ENCODE measurements at places on chromosomes 5 and 9.

DNA sequence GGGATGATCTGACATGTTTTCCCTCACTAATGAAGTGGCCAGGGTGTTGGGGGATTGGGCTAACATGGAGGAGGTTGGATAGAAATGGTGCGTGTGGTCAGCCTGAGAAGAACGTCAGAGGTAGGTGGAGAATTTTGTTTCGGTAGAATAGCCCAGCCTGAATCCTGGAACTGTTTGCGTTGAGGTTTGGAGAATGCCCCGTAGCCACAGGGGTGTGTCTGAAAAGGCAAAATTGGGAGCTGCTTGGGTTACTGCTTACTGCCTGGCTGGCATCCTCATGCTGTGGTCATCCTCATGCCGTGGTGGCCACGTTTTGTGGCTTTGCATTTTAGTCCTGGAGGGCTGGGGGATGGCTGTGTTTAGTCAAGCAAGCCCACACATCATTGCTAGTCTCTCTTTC is 236.9 kb downstream of the GOLPH3 start:
- no peak for DNase-seq

- no peak for DNase-seq
These were observed 7.0 kb downstream of the F2RL2 start for GRCh38 chr5:76616206-76616605.

- DNase-seq: no peak
These were observed 339.8 kb downstream of the AGTPBP1 start for GRCh38 chr9:85401998-85402397.

DNA sequence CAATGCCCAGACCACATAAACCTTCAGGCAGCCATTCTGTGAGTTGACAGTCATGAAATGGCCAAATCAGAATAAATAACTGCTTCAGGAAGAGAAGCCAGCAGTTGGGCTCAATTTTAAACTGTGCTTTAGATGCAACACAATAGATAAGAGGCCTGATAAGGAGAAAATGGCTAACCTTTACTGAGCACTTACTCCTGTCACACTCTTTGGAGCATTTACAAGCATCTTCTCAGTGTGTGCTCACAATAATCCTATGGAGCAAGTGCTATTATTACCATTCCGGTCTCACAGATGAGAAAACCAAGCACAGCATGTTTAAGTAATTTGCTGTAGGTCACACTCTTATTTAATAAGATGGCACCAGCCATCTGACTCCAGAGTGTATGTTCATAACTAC is 11.5 kb upstream of the SH3RF2 start:
- no peak for DNase-seq

DNA sequence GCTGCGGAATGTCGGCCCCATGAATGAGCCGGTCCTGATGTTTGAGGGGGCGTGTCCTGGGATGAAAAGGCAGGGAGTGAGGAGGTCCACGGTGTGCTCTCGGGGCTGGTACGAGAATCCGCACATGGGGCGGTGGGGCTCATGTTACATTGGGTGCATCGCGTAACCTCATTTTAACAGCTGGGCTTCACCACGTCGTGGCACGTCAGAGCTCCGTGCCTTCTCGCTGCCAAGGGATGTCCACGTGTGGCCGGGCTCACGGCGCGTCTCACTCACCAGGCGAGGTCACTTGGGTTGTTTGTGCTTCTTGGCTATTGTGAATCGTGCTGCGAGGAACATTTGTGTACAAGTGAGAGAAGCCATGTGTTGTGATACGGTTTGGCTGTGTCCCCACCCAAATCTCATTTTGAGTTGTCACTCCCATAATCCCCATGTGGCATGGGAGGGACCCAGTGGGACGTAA is 29.1 kb upstream of the IRX4 start:
- no peak for DNase-seq

DNA sequence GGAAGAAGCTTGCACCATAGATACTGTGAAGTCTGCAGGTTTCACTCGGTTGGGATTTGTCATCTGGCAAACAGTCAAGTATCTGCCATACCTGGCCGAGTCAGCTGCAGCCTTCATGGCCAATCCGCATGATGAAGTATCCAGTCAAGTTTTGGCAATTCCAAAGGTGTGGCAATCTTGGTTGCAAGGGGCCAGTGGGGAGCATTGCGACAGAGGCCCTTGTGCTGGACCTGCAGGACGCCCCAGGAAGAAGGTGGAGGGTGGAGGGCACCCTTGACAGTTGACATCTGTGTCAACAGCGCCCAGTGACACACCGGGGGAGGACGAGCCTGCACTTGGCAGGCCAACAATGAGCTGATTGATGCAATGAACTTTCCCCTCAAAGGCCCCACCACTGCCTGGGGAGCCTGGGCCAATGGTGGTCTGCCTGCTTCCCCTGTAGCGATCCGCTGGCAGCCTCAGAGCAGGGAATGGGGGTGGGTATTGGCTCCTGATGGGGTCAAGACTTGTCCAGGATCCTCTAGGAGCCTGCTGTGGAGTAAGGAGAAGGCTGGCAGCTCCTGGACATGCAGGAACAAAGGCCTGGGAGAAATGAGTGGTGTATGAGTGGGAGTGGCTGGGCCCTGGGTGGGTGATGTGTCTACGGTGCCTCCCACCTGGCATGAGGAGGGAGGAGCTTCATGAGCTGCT is 122.8 kb upstream of the PITX1 start:
- no peak for DNase-seq

GRCh38 chr9:131724683-131725082 is 15.2 kb downstream of the RAPGEF1 start:
- DNase-seq: no peak

GRCh38 chr5:17785774-17786173 is 151.5 kb downstream of the TAF11L14 start:
- DNase-seq: no peak

DNA sequence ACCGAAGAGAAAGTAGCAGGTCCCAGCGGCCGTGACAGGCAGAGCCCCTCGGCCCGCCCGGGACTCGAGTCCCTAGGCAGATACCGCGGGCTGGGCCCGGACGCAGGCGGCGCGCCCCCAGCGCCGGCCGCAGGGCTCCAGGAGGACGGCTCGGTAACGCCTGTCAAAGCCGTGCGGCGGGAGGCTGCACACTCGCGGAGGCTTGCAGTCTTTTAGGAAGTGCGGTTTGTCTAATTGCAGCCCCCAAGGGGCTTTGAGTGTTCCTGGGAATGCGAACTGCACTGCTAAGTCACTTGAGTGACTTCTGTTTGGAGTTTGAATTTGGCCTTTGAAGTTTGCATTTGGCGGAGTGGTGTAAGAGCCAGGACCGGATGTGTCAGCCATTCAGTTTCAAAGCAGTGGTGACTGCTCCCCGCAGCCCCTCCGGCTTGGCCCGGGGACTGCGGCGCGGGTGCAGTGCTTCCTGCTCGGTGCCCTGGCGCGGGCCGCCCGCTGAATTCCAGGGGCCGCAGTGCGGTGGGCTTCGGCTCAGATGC is 1.3 kb downstream of the MAP3K1 start:
- DNase-seq: peak; percentile 72

DNA sequence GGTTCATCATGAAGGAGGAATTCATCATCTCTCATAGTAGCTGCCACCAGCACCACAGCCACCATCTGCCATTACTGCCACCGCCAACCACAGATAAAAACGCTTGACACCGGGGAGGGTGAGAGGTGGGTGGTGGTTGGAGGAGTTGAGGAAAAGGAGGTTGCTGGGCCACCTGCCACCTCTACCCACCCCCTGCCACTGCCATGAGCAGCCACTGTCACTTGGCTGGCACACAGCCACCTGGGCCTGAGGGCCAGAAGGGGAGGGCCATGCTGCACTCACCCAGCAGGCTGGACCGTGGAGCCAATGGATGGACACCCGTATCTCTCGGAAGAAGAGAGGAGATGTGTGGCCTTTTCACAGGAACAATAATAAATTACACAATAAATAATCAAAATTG is 31.3 kb upstream of the SLC36A2 start:
- no peak for DNase-seq

- DNase-seq: no peak
These were observed 133.8 kb downstream of the ARHGEF28 start for GRCh38 chr5:73759771-73760170.

- DNase-seq: no peak
These were observed 431 bp downstream of the FASTKD3 start for GRCh38 chr5:7868427-7868772.

DNA sequence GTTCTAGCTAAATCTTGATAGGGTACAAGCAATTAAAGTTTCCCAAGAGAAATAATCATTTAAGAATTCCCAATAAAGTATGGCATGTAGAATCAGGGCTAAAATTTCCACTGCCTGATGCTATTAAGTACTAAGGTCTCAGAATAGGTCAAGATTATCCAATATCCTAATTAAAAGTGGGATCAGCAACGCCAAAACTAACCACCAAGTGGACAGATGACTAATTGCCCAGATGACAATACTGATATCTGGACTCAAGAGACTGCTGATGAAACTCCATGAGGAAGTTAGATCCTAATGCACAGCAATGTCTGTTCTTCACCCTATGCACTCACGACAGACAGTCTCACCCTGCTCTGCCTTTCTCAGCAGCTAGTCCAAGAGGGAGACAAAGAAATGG is 14.3 kb downstream of the DEPDC1B start:
- no peak for DNase-seq

GRCh38 chr9:123996731-123997421 is 14.7 kb upstream of the LHX2 start:
- peak; percentile 70 for DNase-seq

DNA sequence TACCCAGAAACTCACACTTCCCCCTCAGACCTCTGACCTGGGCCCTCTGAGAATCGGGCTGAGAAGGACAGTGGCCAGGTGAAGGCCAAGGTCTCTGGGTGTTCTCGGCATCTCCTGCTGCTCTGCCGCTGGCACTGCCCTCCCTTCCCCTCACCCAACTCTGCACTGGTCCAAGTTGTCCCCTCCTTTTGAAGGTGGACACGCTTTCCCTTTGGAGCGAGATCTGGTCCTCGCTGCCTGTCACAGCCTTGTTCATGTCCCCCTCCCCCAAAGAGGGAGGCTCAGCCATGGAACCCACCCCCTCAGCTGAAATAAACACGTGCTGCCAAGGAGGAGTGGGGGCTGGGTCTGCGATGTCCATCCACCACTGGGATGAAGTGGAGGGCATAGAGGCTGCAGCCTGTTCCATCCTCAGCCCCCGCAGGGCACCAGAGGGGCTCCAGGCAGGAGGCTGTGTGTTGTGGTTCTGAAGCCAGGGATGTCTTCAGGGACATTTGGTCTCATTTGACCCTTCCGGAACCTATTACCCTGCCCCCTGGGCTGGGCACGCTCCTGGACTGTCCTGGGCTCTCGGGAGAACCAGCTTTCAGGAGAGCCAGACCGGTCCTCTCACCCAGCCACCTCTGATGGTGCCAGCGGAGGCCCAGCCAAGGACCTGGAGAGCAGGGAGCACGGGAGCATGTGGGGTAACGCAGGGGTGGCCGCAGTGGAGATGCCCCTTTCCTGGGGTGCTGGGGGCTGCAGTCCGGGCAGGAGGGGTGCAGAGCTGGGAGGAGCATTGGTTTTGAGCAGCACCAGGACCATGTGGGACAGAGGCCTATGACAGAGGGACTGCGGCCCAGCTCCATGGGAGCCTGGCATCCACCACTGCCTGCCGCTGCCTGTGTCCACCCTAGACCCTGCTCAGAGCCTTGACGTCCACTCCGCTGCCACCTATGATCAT is 4.7 kb upstream of the LCN2 start:
- no peak for DNase-seq

DNA sequence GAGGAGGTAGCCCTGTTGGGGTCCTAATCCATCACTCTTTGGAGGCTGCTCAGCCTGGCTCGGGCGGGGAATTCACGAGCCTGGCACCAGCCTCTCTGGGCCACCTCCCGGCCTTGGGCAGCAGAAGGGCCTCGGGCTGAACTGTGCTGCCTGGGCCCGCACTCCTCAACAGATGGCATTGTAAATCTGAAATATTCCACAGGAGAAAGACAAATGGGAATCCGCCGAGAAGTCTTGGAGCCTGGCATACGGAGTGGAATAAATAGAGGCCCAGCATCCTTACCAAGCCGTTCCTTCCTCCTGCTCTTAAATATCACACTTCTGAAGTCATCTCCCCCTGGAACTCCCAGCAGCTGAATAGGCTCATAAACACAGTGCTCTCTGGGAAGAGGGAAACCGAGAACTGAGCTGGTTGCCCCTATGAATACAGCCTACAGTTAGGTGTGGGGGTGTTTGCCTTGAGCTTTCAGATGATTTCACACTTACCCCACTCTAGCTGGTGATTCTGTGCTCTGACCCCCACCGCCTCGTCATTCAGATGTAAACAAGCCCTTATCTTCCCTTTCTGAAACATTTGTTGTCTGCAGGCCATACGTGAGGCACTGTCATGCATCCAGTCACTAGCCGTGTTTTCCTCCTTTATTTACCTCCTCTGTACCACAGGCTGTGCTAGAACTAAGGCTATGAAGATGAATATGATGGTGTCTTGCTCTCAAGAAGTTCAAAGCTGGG is 455.0 kb upstream of the CLINT1 start:
- no peak for DNase-seq

DNA sequence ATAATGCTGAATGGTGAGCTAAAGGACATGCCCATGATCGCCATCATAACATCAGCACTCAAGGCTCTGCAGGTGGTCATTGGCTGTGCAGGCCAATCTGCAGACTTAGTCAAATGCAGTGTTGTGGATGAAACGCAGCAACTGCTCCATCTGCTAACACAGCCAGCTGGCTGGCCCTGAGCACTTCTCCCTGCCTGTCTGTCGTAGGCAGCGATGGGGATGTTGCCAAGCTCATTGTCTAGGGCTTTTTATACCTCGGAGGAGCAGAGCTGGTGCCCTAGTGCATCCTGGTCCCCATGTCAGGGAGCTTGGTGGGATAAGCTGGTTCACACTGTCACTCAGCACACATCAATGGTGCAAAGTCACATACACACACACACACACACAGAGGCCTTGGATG is 189.4 kb downstream of the TENT4A start:
- DNase-seq: no peak

- no peak for DNase-seq
These were observed 32.2 kb downstream of the LNPEP start for GRCh38 chr5:96968074-96968473.

DNA sequence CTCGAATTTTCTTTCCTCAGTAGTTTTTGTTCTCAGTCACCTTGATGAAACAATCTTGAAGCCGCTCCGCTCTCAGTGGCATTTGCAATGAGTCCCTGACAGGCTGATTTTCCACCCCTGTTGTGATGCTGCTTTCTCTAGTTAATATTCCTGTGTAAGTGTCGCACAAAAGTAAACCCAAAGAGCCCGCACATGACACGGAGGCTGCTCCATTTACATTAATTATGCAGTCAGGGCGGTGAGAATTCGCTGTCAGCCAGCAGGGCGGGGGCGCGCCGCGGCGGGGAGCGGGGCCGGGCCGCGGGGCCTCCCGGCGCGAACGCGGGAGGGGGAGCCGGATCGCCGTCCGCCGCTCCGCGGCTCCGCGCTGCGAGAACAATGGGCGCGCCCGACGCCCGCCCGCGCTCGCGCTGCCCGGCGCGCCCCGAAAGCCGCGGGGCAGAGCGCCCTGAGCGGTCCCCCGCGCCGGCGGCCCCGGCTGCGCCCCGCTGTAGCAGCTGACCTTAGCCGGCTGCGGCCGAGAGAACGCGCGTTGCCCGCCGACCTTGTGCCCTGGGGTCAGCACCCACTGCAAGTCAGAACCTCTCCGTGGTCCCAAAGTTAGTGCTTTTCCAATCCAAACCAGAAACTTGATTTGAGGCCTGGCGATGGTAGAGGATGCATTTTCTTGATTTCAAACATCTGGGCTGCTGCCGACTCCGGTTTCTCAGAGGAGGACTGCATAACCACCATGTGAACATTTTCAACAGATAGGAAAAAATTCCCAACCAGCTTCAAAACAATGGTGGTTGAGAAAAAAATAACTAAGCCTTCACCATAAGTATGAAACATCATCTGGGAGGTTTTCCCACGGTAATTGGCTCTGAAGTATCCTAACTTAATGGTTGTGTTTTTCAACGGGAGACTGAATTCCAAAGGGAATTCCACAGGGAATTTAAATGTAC is 142.6 kb downstream of the PBX3 start:
- peak; percentile 50 for DNase-seq

GRCh38 chr5:168950241-168950951 is 350.5 kb downstream of the SLIT3 start:
- DNase-seq: no peak
